ENCODE measurements at places on chromosomes 1 and 21. TPM values are rescaled to one million over a fixed set of nuclear protein-coding genes. Genes with fewer than 3 reads are reported as not detected.

The CASP9 gene
- 5.6 TPM for total RNA-seq

The GDAP2 gene
- total RNA-seq, result 37.2 TPM

The DCST1 gene
- total RNA-seq, result not detected

The IFI44L gene
- total RNA-seq, result 1.6 TPM

The MATN1 gene
- total RNA-seq, result under 0.01 TPM

The MANEAL gene
- total RNA-seq, result 0.30 TPM

The PPM1J gene
- total RNA-seq, result 1.6 TPM

The CNIH3 gene
- 14.3 TPM for total RNA-seq

The PDZK1 gene
- total RNA-seq, result 0.28 TPM

The WNT4 gene
- total RNA-seq, result 0.59 TPM
